ENCODE measurements at places on chromosomes 12 and 14.

DNA sequence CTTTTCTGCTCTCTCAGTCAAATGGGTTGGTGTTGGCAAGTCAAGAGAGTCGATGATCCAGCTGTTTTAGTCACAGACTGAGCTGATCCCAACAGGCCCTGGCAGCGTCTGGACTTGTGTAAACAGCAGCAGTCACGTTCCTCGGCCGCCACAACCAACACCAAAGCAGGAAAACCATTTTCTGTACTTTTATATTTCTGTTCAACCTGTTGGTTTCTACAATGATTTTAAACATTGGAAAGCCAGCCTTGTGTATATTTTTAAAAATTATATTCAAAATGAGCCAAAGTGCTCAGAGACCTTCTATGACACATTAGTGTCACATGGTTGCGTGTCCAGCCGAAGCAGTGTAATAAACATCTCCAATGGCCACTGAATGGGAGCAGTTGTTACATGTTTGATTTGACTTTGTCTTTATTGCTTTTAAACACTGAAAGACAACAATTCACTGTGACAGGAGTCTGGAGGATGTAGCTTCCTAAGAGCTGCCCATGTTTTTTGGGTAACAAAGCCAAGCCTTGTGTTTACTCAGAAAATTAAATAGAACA, 5.9 kb upstream of the SIVA1 start:
- DNase-seq: no peak

DNA sequence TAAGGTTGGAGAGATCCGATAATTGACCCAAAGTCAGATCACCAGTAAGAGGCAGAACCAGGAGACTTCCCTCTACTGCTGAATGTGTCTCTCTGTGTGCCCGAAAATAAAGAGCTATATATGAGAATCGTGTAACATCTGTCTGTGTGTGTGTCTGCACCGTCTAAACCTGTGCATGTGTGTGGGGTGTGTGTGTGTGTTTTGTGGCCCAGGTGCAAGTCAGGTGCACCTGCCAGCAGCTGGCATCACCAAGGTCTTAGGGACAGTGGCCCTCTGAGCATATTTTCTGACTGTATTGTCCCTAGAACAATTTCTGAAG, 24.7 kb upstream of the KRT78 start:
- DNase-seq: no peak

GRCh38 chr12:56221232-56221756, 428 bp downstream of the RNF41 start:
- no peak for DNase-seq

- no peak for DNase-seq
Measured at GRCh38 chr12:46472893-46473633, 100.5 kb upstream of the SLC38A2 start.

- DNase-seq: no peak
Measured at GRCh38 chr12:12439636-12440035, 82.8 kb downstream of the BORCS5 start.

DNA sequence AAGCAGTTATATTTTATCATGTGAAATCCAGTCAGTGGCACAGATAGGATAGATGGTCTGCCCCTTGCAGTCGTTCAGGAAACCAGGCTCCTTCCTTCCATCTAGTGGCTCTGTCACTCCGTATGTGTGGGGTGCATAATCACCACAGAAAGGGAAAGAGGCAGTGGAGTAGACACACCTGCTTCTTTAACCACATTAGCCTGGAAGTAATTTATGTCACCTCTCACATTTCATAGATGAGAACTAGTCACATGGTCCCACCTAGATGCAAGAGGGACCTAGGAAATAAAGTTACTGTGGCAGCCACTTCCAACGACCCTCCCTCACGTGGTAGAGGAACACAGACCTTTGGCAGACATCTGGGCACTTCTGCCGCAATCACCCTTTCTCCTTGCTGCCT, 14.2 kb upstream of the RNU6-8 start:
- DNase-seq: no peak

DNA sequence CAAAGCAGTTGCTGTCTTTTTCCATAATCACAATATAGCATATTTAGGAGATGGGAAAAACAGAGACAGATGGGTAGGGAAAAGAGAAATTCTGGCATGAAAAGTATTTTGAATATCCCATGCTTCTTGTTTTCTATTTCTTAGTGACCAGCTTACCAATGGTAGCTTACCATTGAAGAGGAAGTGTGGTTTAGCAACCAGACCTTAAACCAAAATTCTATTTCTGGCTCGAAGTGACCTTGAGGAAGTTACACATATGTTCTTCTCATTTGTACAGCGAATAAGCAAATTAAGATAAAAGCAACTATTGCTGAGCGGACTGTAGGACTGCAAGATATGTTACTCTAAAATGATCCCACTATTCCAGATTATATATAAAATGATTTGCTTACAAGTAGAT, 82.9 kb downstream of the FGD4 start:
- DNase-seq: no peak

DNA sequence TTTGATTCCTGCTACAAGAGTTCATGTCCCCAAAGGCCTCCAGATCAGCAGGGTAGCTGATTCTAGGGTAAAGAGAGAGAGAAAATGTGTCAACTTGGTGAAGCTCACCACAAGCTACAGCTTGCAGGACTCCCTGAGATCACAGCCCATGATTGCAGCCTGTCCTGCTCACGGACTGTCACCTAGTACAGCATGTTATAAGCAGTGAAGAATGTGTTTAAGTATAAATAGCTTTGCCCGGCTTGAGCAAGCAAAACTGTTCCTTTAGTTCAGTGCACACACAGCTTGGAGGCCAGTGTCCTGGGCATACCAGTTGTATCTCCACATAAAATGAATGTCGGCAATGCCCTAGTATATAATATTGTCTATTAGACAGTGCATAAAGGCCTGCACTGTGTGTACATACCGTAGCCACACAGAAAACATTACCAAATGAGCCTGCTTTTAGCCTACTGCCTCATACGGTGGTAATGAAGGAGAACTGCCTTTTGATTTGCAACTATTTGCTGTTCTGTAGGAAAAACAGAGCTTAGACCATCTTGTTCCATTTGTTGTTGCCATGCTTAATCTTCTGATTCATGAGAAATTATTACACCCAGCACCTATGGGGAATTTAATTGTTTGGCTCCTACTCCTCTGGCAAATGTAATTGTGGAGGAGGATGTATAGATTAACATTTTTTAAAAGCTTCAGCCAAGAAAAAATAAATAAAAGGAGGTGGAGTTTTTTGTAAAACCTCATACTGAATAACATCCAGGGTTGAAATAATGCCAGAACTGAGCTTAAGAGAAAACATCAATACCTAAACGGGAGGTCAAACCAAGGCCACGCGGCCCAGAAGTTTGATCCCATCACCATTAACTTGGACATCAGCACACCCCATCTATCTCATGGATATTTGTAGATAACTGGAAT, 108.1 kb upstream of the G2E3 start:
- DNase-seq: no peak

DNA sequence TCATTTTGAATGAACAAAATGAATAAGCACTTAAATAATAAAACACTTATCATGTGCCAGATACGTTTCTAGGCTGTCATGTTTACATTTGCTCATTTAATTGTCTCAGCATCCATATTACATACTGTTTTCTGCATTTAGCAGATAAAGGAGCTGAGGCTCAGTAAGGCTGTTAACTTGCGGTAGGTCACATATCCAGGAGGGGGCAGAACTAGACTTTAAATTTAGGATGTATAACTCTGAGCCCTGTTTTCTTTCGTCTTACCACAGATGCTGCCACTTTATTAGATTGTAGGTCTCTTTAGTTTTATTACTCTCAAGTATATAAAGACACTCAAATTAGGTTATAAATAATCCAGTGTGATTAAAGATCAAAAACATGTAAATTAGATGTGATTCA, 17.7 kb downstream of the IRAK4 start:
- no peak for DNase-seq

DNA sequence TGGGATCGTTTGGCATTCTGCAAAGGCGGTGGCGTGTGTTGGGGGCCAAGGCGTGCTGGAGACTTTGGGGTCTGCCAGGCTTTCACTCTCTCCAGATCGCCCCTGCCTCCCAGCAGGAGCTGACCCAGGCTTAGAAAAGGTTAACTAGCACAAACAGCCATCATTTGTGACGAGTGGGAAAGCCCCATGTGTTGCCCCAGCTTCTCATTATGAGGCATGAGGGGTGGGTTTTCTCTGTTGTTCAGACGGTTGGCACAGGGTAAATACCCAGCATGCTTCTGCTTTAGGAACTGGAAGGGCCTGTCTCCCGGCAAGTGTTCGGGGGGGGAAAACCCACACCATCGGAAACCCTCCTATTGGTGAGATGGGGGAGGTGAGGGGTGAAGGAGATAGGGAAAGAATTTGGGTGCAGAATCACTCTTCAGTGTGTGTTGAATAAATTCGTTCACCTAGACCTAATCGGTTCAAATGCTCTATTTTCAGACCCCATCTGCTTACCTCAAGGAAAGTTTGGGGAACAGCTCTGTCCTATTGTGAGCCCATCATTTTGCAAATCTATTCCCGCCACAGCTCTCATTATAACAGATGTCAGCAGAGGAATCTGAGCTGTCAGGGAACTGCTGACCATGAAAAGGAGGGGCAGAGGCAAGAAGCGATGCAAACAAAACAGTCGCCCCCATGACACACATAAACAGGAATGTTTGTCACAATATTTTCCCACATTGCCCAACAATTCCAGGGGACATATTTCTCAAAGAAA, 34.7 kb upstream of the C12orf42 start:
- no peak for DNase-seq

DNA sequence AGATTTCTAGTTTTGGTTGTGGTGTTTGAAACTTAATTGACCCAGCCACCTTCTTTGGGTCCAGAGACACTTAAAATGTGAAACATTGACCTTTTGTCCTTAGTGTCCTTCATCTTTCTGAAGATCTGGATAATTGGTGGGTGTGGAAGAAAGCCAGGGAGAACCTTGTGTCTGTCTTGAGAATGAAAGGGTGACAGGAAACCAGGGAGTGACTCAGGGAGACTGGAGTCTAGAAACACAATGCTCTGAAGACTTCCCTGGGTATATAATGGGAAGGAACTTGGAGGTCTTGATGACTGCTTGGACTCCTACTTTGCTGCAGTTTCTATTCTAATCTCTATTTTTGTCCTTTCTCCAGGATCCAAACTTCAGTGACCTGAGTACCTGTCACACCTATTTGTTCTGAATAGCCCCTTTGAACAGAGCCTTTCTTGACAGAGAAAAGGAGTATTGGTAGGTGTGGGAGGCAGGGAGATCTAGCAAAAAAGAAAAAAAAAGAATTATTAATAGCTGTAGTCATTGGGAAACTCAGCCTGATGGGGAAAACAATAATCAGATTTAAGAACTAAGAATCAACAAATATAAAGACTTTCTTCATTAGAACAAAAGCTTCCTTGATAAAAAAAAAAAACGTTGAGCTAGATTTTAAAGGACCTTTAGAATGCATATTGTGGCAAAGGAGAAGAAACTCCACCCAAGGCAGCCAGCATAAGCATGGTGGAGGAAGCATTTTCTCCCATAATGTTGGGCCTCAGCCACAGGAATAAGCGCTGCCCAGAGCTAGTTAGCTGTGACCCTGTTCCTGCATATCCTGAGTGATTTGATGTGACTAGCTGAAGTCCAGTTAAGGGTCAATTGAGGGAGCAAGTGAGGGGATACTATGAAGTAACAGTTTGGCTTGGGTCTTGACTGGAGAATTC, 77.9 kb upstream of the HOXC13 start:
- DNase-seq: no peak

DNA sequence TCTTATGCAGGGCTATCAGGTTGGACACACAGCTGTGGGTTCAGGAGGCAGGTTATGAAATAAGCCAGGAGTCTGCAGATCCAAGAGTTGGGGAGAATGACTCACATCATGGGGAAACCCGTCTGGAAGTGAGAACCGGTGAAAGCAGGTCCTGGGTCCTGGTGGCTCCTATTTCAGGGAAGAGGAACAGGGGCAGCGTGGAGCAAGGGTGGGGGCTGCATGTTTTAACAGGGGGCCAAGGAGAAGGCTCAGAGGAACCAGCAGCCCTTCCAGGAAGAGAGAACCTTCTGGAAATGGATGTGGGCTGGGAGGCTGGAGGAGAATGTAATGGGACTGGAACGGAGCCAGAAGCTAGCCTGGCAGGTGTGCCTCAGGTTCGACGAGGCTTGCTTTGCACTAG, 7.8 kb upstream of the KRT74 start:
- DNase-seq: no peak

GRCh38 chr12:79522257-79522988, 168.3 kb downstream of the PAWR start:
- DNase-seq: no peak

GRCh38 chr14:85530626-85531025, 682 bp downstream of the FLRT2 start:
- no peak for DNase-seq

DNA sequence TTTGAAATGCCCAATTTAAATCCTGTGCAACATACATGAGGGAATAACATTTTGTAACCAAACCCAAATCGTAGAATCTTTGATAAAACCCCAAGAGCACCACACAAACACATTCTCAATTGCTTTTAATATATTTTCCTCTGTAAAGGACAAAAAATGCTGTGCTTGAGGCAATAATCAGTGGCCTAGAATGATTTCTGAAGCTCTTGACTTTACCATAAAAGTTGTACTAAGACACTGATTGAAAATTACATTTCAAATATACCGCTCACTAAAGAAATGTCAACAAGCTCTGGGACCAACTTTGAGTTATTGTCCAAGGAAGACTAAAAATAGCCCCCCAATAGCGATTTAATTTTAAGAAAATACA, 1.5 kb downstream of the EML5 start:
- no peak for DNase-seq

- no peak for DNase-seq
Measured at GRCh38 chr14:90483571-90483974, 86.7 kb downstream of the CALM1 start.

DNA sequence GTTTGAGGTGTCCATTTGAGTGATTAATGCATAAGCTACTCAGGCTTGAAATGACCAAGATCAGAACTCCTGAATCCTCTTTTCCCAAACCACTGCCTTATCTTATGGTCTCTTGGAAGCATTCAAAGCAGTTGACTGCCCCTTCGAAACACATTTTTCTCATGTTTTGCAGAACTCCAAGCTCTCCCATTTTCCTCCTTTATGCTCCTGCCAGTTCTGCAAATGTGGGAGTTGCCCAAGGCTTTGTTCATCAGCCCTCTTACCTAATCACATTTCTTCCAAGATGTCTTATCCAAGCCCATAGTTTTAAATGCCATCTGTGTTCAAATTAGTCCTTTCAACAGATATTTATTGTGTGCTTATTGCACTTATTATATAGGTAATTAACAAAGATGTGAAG, 1.8 kb upstream of the DNAAF2 start:
- no peak for DNase-seq

DNA sequence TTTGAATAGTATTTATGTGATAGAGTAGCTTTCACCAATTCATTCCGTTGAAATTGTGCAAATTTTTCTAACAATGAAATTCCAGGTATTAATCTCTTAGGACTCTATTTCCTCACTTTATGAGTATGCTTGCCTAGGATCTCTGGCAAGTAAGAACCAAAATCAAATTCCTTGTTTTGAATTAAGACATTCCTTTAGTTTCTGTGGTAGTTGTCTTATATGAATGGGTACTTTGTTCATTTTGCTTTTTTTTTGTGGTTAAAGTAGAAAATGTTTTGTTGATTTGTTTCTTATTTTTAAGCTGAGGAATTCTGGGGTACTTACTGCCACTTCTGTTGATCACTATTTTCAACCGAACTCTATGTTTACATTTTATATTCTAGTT, 59.8 kb downstream of the KITLG start:
- no peak for DNase-seq
